ENCODE measurements at places on chromosomes 3 and 15.

GRCh38 chr3:99499235-99500158 is 138.9 kb upstream of the COL8A1 start:
- DNase-seq, result no peak

GRCh38 chr15:66356077-66356358 is 467 bp downstream of the TIPIN start:
- DNase-seq, result no peak

DNA sequence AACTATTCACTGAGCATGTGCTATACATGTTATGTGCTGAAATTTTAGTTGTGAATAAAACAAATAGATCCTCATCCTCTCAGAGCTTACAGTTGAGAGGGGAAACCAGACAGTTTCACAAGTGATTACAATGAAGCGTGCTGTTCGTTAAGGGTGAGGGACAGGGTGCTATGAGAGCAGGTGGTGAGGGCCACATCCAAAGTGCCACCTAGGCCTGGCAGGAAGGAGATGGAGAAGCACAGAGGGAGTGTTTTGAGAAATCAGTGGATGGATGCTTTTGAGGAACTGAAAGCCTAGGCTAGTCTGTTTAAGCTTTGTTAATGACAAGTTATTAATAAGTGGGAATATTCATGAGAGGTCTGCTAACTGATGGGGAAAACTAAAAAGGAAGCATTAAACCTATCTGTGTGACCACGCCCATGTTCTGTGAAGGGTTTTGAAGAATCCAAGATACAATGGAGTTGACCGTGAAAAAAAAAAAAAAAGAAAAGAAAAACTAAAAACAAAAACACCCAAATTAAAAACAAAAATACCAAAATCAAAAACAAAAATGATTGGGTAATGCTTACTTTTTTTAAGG is 7.3 kb downstream of the MCTP2 start:
- no peak for DNase-seq

DNA sequence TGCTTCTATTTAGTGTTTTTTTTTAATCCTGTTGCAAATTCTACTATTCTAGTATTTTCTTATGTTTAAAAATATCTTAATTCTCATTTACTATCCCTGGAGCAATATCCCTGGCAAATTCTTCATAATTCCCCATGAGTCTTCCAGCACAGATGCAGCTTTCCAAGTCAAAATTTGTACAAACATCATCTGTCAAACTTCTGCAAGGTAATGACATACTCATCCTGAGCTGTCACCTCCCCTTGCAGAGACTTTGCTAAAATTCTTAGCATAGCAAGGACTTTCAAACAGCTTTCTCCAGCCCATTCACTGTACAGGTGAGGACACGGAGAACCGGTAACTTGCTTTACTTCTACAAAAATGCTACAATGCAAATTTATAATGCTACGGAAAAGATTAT is 28.6 kb upstream of the VGLL4 start:
- no peak for DNase-seq

DNA sequence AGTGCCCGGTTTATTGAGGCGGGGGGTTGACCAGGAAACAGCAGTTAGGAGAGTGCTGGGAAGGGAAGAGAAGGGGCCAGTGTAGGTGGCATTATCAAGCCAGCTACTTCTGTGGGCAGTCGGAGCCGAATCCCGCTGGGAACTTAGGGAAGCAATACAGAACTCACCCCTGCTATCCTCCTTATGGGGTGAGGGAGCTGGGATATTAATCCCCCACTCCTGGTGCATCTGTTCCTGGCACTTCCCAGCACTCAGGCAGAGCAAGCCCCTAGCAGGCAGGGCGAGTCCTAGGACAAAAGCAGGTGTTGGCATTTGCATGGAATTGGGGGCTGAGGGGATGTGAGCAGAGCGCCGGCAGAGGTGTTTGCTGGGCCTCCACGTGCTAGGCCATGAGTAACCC is 48.6 kb downstream of the SMAD6 start:
- no peak for DNase-seq

DNA sequence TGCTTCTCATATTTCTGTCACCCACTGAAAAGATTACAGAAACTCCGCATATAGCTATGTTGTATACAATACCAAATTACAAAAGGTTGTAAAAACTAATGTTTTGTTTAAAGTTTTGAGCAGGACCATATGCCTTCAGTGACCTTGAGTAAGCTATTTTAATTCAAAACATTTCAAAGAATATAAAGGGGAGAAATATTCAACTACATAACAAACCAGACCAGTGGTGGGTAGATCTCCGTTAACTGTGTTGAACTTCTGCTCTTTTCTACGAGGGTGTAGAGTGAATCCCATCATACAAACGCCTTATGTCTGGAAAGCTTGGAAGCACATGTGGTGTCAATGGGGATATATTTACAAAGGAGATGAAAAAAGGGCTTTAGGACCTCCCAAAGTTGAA is 68.4 kb upstream of the NR2F2 start:
- no peak for DNase-seq

GRCh38 chr3:24294150-24294549 is 200.5 kb downstream of the THRB start:
- DNase-seq, result no peak

DNA sequence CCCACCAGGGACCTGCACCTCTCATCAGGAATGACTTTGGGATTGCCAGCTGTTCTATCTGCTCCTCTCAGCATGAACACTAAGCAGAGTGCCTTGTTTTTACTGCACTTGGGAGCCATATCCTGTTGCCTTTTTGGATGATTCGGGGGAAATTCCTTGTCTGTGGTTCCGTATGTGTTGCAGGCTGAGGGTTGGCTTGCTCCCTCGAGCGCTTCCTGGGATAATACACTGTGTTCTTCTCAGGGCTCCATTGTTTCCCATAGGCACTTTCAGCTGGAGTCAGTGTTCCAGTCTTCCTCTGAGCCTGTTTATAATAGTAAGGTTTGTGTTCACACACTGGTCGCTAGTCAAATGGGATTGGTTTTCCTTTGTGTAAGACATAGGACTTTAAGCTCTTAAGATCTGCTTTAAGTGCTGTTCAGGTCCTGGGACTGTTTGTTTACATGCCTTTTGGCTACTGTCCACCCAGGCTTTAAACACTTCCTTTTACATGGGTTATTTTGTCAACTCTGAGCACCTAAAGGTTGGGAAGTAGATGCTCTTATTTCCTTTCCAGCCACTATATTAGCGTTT is 23.4 kb downstream of the BOC start:
- no peak for DNase-seq

DNA sequence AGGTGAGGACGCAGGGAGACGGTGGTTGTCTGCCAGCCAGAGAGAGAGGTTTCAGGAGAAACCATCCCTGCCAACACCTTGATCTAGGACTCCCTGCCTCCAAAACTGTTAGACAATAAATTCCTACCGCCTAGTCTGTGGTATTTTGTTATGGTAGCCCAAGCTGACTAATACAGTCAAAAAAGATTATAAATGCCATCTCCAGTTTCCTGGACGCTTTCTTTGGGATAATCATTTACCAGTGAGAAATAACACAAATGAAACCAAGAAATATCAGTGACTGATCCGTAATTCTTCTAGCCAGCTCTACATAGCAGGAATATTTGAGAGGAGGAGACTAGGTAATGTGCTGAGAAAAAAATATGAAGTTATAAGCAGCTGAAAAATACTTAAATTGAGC is 707.8 kb upstream of the LMCD1 start:
- no peak for DNase-seq

- no peak for DNase-seq
Observed at GRCh38 chr3:125042725-125043406, 12.9 kb downstream of the HEG1 start.

DNA sequence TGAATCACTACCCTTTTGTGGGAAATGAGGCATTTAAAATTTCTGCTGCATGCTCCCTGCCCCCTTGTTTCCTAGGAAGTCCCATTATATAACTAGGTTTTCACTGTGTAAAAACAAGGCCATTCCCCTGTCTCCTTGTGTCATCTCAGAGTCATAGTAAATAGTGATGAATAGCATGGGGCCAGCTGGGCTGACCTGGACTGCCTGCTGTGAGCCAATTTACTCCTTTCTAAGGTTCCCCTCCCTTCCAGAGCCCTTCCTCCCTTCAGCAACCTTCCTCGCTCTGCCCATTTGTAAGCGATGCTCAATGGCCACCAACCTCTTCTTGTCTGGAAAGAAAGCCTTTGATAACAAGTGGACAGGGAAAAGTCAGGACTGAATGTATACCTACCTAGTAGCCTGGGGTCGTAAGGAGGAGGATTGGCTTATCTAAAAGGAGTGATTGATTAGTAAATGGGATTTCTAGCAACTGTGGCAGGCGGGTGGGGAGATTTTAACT is 11.7 kb downstream of the ITGA11 start:
- DNase-seq, result no peak

GRCh38 chr3:44237665-44238064 is 4.0 kb upstream of the TOPAZ1 start:
- DNase-seq, result no peak

GRCh38 chr15:89647191-89647851 is 7.9 kb downstream of the KIF7 start:
- DNase-seq, result peak; percentile 52

- no peak for DNase-seq
Observed at GRCh38 chr3:85554153-85554552, 595.4 kb downstream of the CADM2 start.

DNA sequence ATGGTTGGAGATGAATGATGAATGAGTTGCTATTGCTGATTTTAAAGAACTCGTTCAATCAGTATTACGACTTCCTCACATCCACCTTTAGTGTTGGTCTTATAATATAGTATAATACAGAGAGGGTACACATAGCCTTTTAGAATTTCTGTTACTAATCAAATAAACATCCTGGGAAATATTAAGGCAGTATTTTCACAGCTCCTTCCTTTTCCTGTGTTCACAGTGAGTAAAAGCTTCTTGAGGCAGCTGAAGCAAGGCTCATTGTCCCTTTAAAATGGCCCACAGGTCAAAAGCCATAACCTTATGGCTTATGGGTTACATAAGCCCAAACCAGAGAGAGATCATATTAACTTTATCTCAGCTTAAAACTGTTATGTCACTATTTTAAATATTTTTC is 1.3 kb upstream of the BTLA start:
- no peak for DNase-seq

GRCh38 chr15:29079479-29079878 is 190.1 kb downstream of the NSMCE3 start:
- no peak for DNase-seq

GRCh38 chr3:141769221-141769894 is 6.2 kb downstream of the GRK7 start:
- DNase-seq, result no peak

DNA sequence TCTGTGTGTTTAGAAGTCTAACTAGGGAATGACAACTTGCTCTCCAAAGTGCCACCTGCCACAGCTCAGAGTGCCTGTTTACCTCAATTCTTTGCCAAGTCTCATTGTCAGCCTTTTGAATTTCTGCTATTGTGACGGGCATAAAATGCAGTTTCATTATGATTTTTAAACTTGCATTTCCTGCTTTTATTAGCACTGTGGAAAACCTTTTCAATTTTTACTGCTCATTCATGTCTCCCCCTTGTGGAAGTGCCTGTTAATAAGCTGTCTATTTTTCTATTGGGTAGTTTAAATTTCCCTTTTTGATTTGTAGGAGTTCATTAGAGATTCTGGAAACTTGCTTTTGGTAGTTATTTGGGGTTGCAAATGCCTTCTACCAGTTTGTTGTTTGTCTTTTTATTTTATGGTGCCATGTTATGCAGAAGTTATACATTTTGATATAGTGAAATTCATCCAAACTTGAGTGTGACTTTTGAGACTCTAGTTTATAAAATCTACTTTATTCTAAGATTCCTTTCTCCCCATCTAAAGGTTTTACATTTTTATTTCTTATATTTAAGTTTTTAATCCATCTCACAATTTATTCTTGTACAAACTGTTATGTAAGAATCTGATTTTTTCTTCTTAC is 53.9 kb upstream of the FRMD4B start:
- DNase-seq, result peak; percentile 18

GRCh38 chr3:115423170-115423569 is 200.1 kb upstream of the GAP43 start:
- DNase-seq, result no peak

GRCh38 chr15:77496715-77497109 is 76.0 kb downstream of the HMG20A start:
- peak; percentile 60 for DNase-seq

DNA sequence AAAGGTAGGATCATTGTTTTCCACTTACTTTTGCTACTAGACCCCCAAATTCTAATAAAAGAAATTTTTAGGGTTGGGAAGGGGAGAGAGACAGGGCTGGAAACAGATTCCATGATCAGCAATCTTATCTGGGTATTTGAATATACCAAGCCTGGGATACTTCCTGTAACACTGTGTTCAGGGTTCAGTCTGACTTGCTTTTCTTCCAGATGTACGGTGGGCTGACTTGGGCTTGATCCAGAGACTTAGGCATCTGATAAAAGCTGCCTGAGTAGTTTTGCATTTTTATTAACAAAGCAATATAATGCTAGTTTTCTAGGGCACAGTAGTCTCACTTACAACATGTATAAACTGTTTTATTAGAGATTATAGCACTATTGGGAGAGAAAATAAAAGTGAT is 49.2 kb downstream of the KCNMB2 start:
- no peak for DNase-seq

DNA sequence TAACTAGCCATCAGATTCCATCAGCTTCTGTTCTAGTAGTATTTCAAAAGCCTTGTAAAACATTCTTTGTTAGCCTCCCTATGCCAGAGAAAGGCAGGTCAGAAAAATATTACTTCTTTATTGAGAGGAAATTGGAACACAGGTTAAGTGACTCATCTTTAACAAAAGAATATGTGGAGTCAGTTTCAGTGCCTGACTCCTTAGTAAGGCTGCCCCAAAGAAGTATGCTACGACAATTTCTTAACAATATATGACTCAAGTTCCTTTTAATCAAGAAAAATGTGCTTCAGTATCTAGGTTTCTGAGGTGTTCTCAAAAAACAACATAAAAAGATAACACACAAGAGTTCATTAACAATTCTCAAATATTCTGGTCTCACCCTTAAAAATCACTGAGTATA is 139.2 kb downstream of the VPS13C start:
- DNase-seq, result no peak

DNA sequence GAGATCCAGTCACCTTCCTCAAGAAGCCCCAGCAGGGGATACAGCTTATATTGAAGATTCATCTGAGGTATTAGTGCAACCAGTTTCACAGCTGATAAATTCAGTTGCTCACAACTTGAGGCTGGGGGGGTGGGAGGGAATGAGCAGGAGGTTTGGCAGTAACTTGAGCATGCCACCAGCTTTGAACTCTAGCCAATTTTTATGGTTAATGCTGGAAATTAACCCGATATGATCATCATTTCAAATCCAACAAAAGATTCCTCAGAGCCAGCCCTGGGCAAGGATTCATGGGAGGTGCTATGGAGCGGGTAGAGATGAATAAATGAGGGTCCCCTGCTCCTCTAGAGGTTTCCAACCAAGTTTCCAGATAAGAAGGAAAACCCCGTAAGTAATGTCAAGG is 73.1 kb upstream of the HES1 start:
- DNase-seq, result no peak

- DNase-seq, result peak; percentile 31
Observed at GRCh38 chr3:112002096-112002971, 3.6 kb downstream of the TAGLN3 start.

- DNase-seq, result peak; percentile 13
Observed at GRCh38 chr3:136193278-136194054, 2.7 kb downstream of the MSL2 start.

GRCh38 chr3:127180859-127181258 is 12.1 kb upstream of the PRR23E start:
- DNase-seq, result no peak

- no peak for DNase-seq
Observed at GRCh38 chr15:68258692-68259091, 18.9 kb upstream of the FEM1B start.

GRCh38 chr3:126137490-126138130 is 42.8 kb downstream of the ALDH1L1 start:
- DNase-seq, result no peak

- DNase-seq, result no peak
Observed at GRCh38 chr3:176041812-176042211, 1155.5 kb downstream of the TBL1XR1 start.

- peak; percentile 57 for DNase-seq
Observed at GRCh38 chr15:60179786-60180391, 175.8 kb downstream of the FOXB1 start.

Measured in CD4-positive, alpha-beta T cell treated with Interleukin-2 at 100 ng/mL for 4 hours (primary cell).